ENCODE measurements at places on chromosomes 2 and 18. TPM values are rescaled to one million over a fixed set of nuclear protein-coding genes. Genes with fewer than 3 reads are reported as not detected.

- DNase-seq, result no peak
These were observed 216.6 kb downstream of the HRH4 start for GRCh38 chr18:24677011-24677410.

GRCh38 chr18:25097569-25098056 is 254.4 kb downstream of the ZNF521 start:
- no peak for DNase-seq

- DNase-seq, result peak; percentile 51
These were observed 219.6 kb downstream of the ETAA1 start for GRCh38 chr2:67616749-67617148.

DNA sequence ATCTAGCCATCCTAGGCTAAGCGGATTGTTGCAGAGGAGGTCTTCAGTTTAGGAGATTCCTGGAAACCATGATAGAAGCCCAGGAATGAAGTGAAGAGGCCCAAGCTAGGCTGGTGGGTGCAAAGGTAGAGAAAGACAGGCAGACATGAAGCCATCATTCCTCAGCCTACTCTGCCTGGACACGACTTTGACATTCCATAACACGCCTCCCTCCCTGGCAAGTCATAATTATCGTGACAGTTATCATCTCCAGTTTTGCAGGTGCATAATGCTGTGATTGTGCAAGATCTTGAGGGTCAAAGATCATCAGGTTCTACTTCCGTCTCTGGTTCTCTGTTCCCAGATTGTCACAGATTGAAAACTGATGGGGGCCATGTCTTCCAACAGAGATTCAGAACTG is 15.2 kb upstream of the FZD5 start:
- no peak for DNase-seq

DNA sequence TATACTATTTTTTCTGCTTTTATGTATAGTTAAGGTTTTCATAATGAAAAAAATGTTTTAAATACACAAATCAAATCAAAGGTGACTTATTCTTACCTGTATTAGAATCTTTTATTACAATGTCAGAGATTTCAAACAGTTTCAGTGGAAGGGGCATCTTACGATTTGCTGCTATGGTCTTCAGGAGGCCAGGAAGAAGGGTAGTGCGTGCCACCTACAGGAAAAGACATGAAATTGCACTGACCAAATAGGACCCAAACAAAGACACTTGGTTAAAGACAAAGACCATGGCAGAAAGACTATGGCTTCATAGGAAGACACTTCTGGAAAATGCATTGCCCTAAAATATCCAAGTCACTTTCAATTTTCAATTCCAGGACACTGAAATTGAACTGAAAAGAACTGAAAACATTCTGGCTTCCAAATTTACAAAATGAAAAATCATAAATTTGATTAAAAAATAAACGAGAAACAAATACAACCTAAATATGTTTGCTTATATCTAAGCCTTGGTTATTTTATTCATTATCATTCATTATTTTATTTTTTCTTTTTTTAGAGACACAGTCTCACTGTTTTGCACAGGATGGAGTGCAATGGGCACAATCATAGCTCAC is 42.1 kb downstream of the FARSB start:
- no peak for DNase-seq

DNA sequence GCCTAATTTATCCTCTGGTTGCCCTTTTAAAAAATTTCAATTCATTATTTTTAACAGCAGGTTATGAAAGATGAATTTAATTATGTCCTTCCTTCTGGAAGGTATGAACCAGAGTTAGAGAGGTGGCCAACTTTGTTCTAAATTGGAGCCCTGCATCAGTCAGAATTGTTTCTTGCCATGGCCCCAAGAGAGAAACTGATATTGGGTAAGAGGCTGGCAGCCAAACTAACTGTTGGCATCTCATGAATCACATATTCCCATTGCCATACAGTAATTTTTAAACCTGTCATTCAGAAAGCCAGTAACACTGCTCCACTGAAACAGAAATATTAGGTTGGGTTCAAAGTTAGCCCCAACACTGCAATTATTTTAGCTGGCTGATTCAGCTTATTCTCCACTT is 67.4 kb downstream of the SMAD2 start:
- DNase-seq, result no peak

GRCh38 chr2:7867867-7868266 is 814.0 kb upstream of the ID2 start:
- DNase-seq, result no peak

DNA sequence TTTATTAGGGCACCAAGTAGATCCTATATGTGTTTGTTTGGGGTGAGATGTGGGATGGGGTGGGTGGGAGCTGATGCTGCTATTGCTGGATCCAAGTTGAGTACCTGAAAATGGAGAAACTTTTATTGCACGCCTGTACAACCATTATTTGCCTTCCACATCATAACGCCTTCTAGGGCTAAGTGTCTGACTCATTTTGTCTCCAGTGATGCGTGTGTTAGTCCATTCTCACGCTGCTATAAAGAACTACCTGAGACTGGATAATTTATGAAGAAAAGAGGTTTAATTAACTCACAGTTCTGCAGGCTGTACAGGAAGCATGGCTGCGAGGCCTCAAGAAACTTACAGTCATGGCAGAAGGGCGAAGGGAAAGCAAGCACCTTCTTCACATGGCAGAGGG is 58.2 kb downstream of the KDM3A start:
- no peak for DNase-seq

DNA sequence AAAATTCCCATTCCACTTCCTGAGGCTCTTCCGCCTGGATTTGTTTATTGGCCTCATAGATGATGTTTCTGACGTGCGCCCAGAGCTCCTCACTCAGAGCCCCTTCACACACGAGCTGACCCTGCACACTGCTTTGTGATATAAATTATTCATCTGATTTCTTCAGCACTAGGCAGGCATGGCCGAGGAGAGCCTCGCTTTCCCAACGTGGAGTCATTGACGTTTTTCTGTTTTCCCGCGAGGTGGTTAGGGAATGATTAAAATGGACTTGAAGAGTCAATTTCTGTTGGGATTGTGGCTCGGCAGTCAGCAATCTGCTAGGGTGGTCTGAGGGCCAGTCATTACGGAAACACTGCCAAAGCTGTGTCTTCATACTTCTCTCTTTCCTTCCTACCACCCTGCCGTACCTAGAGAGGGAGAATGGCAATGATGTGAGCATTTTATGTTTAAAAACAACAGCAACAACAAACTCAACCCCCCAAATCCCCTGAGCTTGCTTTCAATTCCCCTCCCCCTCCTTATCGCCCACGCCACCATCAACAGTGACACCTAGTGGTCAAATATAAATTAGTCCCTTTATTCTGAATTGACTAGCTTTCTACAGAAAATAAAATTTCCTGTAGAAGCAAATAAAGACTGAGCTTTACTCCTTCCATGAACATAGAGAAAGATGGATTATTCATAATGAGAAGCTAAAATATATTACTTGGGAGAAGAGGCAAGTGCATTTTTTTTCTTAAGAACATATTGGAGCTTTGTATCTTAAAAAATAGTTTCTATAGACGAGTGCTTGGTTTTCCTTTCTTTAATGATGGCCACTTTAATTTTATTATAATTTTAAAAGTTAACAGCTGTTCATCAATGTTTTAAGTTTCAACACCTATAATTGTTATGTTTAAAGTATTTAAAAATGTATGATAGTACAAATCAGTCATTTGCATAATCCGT is 285.1 kb downstream of the MTX2 start:
- DNase-seq, result peak; percentile 24

- no peak for DNase-seq
These were observed 183.1 kb upstream of the DDX18 start for GRCh38 chr2:117631152-117631945.

DNA sequence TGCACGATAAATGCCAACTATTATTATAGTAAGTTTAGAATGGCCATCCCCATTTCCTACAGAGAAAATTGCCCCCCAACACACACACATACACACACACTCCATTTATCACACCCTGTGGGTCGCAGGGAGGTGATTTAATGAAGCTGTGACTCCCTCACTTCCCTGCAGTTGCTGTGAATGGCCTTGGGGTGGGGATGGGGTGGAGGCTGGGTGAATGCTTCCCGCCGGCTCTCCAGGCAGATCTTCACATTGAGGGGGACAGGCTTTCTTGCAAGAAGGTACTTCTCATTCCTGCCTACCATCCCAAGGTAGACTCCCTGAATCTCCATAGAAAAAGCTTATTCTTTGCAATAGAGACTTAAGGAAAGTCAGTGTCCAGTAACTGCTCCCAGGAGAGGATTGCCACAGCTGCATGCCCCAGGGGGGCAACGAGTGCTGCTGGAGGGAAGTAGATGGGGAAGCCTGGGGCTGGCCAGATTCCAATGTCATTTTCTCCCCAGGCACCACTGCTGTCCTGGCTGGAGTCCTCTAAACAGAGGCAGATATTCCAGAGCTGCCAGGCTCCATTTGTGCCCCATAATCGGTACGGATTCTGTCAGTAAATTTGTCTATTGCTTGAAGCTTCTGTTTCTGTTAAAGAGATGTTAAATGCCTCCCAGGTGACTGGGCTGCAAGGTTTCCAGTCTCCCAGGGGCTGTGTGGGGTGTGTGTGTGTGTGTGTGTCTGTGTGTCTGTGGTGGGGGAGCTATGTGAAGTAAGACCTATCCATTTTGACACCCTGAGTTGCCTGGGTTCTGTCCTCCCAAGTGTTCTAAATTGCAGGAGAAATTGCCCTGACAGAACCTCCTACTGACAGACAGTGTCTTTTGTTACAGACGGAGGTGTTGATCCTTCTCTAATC is 265.5 kb downstream of the SRBD1 start:
- DNase-seq, result no peak

DNA sequence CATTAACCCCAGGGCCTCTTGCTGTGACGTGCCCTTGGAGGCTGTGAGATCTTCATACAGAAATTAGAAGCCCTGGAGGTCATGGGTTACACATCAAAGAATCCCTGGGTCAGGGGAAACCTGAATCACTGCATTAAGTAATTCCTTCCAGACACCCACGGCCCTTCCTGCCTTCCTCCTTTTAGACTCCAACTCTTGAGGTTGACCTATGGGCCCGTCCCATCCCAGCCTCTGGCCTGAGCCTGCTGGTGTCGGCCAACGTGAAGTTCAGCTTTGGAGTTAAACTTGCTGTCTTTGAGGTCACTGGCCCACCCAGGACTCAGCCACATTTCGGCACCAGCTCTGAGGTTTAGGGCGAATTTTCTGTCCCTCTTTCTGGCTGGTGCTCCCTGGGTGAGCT is 198.3 kb downstream of the ACKR3 start:
- DNase-seq, result no peak

GRCh38 chr18:13494871-13495445 is 231.4 kb downstream of the FAM210A start:
- DNase-seq, result no peak

DNA sequence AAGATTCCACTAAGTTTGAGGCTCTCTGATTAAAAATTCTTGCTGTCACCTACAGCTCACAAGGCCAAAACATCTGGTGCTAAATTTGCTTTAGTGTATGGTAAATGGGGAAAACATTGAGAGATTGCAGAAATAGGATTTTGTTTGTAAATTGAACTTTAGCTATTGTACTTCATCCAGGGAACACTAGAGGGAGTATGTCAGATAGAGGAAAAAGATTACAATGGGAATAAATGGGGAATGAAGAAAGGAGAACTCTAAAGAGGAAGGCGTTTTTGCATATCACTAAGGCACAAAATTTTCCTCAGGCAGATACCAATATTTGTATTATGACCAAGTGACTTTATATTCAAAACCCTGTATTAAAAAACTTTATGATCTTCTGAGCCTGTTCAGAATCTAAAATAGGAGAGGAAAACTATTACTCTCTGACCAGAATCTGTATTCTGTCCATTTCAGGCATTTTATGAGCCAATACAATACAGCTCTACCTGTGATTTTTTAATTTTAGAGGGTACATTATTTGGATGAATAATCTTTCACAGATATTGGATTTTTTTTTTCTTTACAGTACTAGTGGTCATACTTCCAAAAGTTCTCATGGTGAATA is 52.3 kb upstream of the ITGB6 start:
- no peak for DNase-seq

DNA sequence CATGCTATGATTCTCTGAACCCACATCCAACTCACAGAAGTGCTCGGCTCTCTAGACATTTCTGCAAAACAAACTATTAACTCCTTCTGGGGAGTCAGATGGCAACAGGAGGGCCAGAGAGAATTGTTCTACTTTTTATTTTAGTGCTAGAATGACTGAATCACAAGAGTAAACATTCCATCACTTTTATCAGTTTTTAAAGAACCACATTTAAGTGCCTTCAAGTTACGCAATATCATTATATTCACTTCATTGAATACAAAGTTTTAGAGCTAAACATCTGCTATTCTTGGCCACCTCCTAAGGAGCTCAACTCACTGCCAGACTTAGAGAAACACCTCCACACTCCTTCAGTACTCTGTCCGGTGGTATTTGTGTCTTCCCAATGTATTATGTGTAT is 22.4 kb downstream of the B4GALT6 start:
- DNase-seq, result no peak

DNA sequence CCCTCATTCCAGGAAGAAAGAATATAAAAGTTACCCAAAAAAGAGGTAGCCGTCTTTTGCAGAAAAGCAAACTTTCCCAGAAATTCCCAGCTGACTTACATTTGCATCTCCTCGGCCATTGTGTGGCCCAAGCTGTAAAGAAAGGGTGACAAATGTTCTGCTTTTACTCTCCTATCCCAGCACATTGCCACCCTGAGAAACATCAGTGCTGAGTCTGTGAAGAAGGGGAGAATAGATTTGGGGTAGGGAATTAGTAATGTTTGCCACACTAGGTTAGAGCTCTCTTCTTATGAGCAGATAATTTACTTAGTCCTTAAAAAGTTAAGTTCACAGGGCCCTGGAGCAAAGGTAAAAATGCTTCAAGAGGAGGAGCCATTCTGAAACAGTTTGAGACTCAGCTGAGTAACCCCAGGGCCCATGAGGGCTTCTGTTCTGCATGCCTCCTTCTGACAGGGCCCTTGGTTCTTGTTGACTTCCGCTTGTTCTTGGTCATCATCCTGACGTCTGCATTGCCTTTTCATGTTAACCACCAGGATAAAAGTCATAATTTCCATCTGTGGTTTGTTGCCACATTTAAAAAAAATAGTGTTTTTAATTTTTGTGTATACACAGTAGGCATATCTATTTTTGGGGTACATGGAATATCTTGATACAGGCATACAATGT is 550.7 kb downstream of the RNF144A start:
- no peak for DNase-seq

DNA sequence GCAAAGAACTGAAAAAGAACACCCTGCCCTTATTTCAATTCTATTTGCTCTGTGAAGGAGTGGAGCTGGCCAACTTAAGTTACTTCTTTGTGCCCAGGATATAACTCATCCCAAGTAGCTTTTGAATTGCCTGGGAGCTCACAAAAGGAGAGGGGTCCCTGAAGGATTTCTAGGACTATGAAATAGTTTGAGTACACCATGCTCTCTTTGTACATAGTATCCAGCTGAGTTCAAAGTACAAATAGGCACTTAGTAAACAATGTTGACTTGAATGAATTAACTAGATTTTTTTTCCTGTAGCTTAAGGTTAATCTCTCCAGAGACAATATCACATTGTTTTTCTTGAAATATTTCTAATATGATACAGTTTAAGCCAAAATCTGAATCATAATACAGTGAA is 47.7 kb downstream of the ZC3H15 start:
- no peak for DNase-seq

Gene C1QL2
- not detected for total RNA-seq

Gene NIF3L1
- 21.9 TPM for total RNA-seq

Gene CHRNG
- not detected for total RNA-seq

Gene COBLL1
- total RNA-seq, result 13.8 TPM

Gene IL36G
- not detected for total RNA-seq

Gene POLR1B
- 12.9 TPM for total RNA-seq

Gene ESPNL
- total RNA-seq, result 0.12 TPM

Gene ARHGAP25
- total RNA-seq, result 4.3 TPM
